WTC11 (cell line): ENCODE measurements at places on chromosomes 3 and 15.

GRCh38 chr3:124032311-124032880 lies 40.5 kb upstream of the ROPN1 start:
- H3K36me3 ChIP-seq: no peaks in the 10 kb centered on the region
- peaks cover 29% of the 10 kb centered on the region for H3K27me3 ChIP-seq
- H3K4me1 ChIP-seq: peaks cover 13% of the 10 kb centered on the region

GRCh38 chr15:72197460-72198355 lies at the start of gene GRAMD2A:
Gene GRAMD2A (minus strand): TSS chr15:72197787.
- DNase-seq: peak; percentile 72
- H3K27me3 ChIP-seq: peaks cover 31% of the 10 kb centered on the region
- peak within 1 kb of the TSS; percentile 83 for H3K27ac ChIP-seq
- H3K36me3 ChIP-seq: peaks cover 42% of the 10 kb centered on the region
- peaks cover 37% of the 10 kb centered on the region for H3K4me1 ChIP-seq

DNA sequence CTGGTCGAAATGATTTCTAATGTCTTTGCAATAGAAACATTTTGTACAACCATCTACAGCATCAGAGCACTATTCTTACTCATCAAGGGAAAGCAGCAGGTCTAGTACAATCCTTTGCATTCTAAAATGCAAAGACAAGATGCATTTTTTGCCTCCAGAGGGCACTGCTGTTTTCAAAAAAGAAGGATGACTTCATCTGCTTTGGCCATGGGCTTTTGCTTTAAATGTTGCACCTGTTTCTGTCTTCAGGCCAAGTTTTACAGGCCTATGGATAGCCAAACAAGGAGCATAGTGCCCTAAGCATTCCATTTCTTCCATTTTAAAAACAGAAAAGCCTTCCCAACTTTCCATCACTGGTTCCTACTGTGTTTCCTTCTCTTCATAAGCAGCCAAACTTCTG lies 3.4 kb downstream of the PARP9 start:
- no peak overlapping the region for H3K4me3 ChIP-seq
- H3K27me3 ChIP-seq: peaks cover 6% of the 10 kb centered on the region
- DNase-seq: no peak
- H3K4me1 ChIP-seq: peaks cover 33% of the 10 kb centered on the region
- H3K36me3 ChIP-seq: no peaks in the 10 kb centered on the region
- H3K27ac ChIP-seq: peak overlapping the region; percentile 90

DNA sequence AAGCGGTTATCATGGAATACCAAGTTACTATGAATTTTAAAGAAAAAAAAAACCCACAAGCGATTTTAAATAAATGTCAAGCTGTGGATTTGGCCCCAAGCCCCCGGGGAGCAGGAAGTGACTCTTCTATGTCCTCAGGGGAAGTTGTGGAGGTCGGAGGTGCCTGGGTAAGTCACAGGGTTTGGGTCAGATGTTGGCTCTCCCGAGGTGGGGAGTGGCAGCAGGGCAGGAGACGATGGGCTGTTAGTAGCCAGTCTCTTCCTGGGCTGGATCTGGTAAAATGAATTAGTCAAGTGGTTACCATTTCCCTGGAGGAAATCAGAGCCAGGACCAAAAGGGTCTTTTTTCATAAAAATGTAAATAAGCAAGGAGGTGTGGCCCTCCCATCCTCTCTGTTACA lies 316.7 kb downstream of the TLE3 start:
- peaks cover 13% of the 10 kb centered on the region for H3K4me1 ChIP-seq
- no peaks in the 10 kb centered on the region for H3K36me3 ChIP-seq
- no peaks in the 10 kb centered on the region for H3K27me3 ChIP-seq
- DNase-seq: no peak

DNA sequence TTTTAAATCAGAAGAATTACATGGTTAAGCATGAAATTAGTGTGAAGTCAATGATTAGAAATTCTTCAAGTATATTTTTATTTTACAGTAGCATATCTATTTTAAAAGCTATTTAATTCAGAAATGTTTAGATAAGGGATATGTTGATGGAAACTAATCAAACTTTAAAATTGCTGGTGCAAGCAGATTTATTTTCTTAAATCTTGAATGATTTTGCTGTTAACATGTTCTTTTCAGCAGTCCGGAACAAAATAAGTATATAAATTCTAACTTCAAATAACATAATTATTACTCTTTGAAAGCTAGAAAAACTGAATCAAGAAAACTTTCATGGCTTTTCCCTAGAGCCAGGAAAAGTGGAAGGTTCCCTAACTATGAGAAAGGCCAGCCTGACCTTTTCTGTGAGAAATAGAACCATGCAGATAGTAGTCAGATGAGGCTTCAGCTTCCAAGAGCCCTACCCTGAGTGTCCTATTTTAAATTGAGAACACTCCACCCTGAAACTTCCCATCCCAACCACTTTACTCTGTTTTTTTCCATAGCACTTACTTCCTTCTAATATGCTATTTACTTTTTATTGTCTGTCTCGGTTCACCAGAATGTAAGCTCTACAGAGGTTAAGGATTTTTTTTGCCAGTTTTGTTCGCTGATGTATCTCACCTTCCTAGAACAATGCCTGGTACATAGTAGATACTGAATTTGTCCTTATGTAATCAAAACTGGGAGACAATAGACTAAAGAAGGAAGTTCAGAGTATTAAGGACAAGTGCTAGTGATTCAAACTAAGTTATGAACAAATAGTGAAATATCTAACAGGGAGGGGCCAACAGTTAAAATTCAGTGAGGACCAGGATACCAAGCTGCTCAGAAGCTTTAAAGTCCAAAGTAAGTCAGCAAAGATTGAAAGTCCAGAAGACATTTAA lies 66.8 kb downstream of the CD200R1L start:
- H3K27ac ChIP-seq: no peak overlapping the region
- no peak for DNase-seq
- no peaks in the 10 kb centered on the region for H3K27me3 ChIP-seq
- no peak overlapping the region for H3K4me3 ChIP-seq
- H3K36me3 ChIP-seq: no peaks in the 10 kb centered on the region
- H3K4me1 ChIP-seq: no peaks in the 10 kb centered on the region

- no peak overlapping the region; the same call in 1 of the 2 replicates for H3K27ac ChIP-seq
- no peaks in the 10 kb centered on the region for H3K27me3 ChIP-seq
- no peak overlapping the region for H3K4me3 ChIP-seq
- DNase-seq: no peak
These were observed 58.8 kb downstream of the SLCO3A1 start for GRCh38 chr15:91912336-91912735.

GRCh38 chr3:48502121-48502520 lies 1.9 kb downstream of the SHISA5 start:
- H3K4me3 ChIP-seq: no peak overlapping the region
- peaks cover 18% of the 10 kb centered on the region for H3K36me3 ChIP-seq
- no peaks in the 10 kb centered on the region; the same call in none of the 2 replicates for H3K27me3 ChIP-seq
- no peak for DNase-seq
- H3K4me1 ChIP-seq: peaks cover 28% of the 10 kb centered on the region

DNA sequence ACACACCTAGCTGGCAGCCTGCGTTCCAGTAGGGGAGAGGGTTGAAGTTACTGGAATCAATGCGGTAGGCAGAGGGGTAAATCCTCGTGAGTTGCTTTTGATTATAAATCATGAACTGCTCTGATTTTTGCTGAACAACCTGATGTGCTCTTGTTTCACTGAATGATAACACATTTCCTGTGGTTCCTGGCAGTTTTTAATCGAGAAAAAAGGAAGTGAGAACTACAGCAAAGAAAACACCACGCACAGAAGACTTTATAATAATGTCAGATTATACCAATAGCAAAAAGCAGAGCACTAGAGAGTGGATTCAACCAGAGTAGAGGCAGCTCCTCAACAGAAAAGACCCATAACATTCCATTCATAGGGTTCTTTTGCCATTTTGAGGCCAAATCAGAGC lies 200.8 kb upstream of the STRIT1 start:
- no peak for DNase-seq
- peaks cover 14% of the 10 kb centered on the region for H3K36me3 ChIP-seq
- no peak overlapping the region for H3K4me3 ChIP-seq

DNA sequence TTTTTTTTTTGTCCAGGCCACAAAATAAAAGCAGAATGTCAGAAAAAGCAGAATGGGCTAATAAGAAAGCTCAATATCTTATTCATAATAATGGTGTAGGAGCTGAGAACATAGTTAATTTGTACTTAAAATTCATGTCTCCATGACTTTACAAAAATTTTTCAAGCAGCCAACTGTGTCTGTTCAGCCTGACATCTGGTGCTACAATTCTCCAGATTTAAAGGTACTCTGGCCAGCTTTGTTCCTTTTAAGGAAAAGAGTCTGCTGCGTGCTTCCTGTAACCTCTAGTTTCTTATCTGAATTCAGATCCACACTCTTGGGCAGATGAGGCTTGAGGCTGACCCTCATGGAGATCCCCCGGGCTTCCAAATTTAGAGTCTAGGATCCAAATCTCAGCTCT lies 8.7 kb upstream of the RFX7 start:
- no peak overlapping the region for H3K27ac ChIP-seq
- no peaks in the 10 kb centered on the region for H3K27me3 ChIP-seq
- no peaks in the 10 kb centered on the region for H3K36me3 ChIP-seq

DNA sequence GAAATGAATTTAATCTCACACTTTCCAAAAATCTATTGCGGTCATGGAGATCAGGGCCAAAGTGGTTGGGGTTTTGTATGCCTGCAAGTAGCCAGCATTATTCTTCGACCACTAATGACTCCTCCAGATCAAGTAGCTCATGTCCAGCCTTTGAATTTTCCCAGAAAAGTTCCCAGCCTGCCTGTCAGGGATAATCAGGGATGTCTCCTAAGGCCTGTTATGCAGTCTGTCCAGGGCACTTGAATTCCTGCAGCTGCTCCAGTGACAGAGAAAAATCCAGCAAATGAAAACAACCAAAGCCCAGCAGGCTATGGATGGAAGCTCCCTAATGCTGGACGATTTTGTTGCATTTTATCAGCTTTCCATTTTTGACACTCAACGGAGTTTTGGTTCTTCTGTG lies 215.4 kb downstream of the ADAMTSL3 start:
- peaks cover 2% of the 10 kb centered on the region; the same call in 1 of the 2 replicates for H3K27me3 ChIP-seq
- no peak for DNase-seq
- H3K27ac ChIP-seq: no peak overlapping the region
- H3K4me3 ChIP-seq: no peak overlapping the region
- no peaks in the 10 kb centered on the region for H3K36me3 ChIP-seq

GRCh38 chr3:191303596-191303995 lies 25.6 kb upstream of the CCDC50 start:
- no peaks in the 10 kb centered on the region for H3K27me3 ChIP-seq
- H3K4me3 ChIP-seq: no peak overlapping the region
- no peak for DNase-seq
- H3K36me3 ChIP-seq: no peaks in the 10 kb centered on the region
- peaks cover 25% of the 10 kb centered on the region for H3K4me1 ChIP-seq

DNA sequence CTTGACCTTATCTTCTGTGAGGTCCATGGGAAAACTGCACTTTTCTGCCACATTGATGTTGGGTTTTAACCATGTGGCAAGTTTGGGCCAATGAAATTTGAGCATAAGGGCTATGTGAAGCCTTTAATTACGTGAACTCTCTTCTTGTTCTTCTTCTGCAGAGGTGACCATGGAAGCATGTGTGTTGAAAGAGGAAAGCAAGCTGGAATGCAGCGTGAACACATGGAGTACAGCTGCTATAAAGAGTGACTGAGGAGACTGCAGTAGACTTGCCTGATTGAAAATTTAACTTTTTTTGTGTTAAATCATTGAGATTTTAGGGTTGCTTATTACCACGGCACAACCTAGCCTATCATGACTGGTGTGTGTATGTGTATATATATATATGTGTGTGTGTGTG lies 347.3 kb downstream of the ZIC1 start:
- no peak overlapping the region for H3K4me3 ChIP-seq
- H3K27me3 ChIP-seq: no peaks in the 10 kb centered on the region
- no peaks in the 10 kb centered on the region for H3K36me3 ChIP-seq
- DNase-seq: no peak

GRCh38 chr3:142884531-142884930 lies 4.4 kb downstream of the PCOLCE2 start:
- H3K4me1 ChIP-seq: peaks cover 17% of the 10 kb centered on the region
- no peak for DNase-seq
- no peak overlapping the region for H3K4me3 ChIP-seq
- H3K27ac ChIP-seq: no peak overlapping the region
- H3K36me3 ChIP-seq: no peaks in the 10 kb centered on the region

DNA sequence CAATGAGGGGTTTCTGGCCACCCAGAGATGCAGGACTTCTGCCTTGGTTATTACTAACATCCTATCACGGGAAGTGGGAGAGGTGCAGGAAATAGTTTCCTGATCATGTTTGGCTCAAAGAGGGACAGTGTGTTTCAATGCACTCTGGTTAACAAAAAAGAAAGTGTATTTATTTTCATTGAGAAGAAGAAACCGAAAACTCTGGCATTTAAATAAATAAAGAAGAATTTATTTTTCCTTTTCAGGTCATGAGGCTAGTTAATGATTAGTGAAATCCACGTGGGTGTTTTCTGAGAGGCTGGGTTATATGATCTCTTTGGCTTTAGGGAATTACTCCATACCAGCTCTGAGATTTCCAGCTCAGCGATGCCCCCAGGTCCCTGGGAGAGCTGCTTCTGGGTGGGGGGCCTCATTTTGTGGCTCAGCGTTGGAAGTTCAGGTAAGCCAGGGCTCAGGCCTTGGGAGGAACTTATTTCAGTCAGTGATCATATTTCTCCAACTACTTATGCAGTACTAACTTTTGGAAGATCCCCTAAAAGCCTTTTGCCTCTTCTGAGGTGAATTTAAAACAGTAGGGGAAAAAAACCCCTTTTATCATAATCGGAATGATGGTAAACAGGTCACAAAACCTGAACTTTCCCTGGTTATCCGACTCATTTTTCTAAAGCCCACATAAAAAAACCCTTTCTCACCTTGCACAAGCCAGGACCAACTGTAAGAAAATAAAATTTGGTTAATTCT lies at the start of gene PLA1A:
Gene PLA1A (plus strand): TSS at position 338 of the 741 bp plus-strand sequence. CDS start 29 bp downstream, at position 367.
- no peaks in the 10 kb centered on the region for H3K36me3 ChIP-seq
- H3K27ac ChIP-seq: no peak within 1 kb of the TSS
- peaks cover 7% of the 10 kb centered on the region for H3K4me1 ChIP-seq
- DNase-seq: no peak
- no peak within 1 kb of the TSS for H3K4me3 ChIP-seq
- no peaks in the 10 kb centered on the region; the same call in 1 of the 2 replicates for H3K27me3 ChIP-seq

DNA sequence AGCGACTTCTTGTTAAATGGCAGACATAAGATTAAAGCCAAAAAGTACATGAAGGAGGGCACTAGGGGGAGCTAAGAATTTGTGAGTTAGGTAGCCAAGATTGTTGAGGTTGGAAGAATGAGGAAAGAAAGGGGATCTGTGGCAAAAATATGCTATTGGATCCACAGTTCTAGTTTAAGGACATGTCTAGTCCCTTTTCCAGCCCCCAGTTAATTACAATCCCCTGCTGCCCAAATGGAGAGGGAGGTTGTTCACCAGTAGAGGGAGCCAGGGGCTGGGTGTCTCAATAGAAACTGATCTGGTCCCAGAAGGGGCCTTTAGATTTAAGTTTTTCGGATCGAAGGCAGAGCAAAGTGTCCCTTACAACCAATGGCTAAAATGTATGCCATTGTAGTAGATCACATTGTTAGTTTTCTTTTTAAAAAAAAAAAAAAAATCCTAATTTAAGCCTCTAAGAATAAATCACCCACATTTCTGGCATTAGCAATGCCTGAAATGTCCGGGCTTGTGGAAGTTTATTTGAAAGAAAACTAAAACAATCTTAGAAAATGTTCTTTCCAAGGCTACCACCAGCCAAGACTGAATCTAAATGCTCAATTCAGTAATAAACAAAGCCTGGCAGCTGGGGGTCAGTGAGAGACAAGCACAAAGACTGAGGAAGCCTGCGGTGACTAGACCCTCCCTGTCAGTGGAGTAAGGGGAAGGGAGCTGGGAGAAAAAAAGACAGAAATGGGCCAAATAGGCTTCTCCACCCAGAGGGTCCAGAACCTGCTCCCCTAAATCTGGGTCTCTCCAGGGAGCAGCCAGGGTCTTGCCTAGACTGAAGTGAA lies 7.1 kb downstream of the COL8A1 start:
- no peak overlapping the region for H3K4me3 ChIP-seq
- H3K36me3 ChIP-seq: no peaks in the 10 kb centered on the region
- no peak overlapping the region for H3K27ac ChIP-seq
- peaks cover 4% of the 10 kb centered on the region for H3K27me3 ChIP-seq
